Stimulated activated CD4-positive, alpha-beta T cell treated with anti-CD3 and anti-CD28 coated beads, Interleukin-1b, Interleukin-23, amount 100 ng/mL, for 1 hour (primary cell): ENCODE measurements at places on chromosomes 3 and 15.

- no peak for DNase-seq
Measured at GRCh38 chr3:30707825-30708224, 101.4 kb downstream of the TGFBR2 start.

- DNase-seq, result no peak
Measured at GRCh38 chr3:172315401-172316091, 132.7 kb downstream of the GHSR start.

- no peak for DNase-seq
Measured at GRCh38 chr3:130345487-130346079, at the start of gene COL6A5. TSS of gene COL6A5 (plus strand) at chr3:130345672. CDS start at chr3:130373639, 27,967 bp downstream.

DNA sequence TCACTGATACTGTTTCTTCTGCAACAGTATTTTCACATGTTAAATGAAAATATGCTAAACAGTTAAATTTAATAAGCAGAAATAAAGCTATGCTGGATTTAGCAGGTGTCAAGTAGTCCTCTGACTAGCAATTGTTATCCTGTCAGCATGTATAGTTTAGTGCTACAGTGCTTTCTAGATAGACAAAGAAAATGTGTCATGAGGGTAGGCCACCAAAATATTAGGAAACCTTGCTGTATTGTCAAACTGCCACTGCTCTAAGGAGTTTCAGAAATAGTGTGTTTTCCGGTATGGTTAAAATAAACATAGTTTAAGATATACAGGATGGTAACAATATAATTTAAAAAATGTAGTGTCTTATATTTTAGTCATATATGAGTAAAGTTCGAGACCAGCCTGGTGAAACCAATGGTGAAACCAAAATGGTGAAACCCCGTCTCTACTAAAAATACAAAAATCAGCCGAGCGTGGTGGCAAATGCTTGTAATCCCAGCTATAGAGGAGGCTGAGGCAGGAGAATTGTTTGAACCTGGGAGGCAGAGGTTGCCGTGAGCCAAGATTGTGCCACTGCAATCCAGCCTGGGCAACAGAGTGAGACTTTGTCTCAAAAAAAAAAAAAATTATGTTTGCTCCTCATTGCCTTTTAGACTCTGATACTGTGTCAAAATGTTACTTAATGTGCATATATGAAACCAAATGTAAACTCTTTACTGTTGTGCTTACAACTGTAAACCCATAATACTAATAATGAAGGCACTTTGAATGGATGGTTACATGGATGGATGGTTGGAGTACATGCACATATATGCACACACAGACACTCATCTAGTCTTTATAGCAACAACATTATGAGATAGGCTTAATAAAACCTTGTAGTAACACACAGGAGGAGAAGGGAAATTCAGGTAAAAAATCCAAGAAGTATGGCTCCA lies 204.8 kb downstream of the RSRC1 start:
- no peak for DNase-seq

DNA sequence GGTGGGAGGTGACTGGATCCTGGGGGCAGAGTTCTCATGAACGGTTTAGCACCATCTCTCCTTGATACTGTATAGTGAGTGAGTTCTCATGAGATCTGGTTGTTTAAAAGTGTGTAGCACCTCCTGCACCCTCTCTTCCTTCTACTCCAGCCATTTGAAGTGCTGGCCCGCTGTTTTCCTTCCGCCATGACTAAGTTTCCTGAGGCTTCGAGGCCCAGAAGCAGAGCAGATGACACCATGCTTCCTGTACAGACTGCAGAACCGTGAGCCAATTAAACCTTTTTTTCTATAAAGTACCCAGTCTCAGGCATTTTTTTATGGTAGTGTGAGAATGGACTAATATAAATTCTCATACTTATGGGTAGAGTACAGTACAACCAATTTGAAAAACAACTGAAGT lies 123.6 kb upstream of the BHLHE40 start:
- DNase-seq, result no peak

GRCh38 chr15:27438403-27439375 lies 467.7 kb downstream of the GABRG3 start:
- no peak for DNase-seq

DNA sequence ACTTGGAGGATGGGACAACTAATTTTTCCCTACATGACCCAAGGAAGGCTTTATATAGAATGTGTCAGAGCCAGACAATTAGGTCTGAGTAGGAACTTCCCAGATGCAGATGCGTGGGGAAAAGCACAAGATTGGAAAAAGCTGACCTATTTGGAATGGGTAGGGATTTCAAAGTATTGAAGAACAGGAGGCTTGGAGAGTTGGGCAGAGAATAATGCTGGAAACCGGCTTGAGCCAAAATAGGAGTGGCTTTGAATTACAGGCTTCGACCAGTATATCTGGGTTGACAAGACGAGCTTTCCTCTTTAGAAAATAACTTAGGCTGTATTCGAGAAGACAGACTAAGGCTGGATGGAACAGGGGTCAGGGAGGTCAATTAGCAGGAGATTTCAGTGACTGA lies 181.1 kb downstream of the GBE1 start:
- DNase-seq, result no peak

DNA sequence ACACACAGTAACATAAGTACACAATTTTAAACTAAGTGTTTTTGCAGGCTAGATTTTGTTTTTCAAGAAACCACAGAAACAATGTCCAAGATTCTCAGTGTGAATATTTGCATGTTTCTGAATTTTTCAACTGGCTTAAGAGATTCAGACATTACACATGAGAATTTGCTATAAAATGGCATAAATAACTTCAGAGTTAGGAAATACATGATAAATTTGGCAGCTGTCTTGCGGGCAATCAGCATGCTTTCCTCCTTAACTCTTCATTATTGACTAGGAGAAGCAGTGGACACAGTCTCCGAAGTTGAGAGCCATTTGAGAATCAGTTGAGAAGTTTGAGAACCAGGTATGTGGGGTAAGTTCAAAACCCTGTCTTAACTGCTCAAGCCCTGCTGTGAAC lies 625.6 kb upstream of the SGO1 start:
- DNase-seq, result no peak

DNA sequence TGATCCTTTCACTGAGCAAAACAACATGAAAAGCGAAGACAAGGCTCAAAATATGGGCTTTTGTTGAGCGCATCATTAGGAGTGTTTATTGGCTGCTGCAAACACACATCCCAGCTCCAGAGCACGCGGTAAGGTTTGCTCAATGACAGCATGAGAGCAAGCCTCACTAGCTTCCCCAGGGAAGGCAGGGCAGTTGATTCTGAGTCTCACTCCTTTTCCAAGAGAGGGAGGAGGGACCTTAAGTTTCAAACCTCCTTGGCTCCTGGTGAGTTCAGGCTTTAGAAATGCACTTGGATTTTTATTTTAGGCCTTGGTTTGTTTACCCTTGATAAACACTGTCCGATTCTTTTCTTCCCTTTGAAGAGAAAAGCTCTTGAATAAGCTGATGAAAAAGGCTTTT lies 69.1 kb upstream of the CACNA2D3 start:
- no peak for DNase-seq

- DNase-seq, result peak; percentile 3
Measured at GRCh38 chr3:5304789-5305683, 117.5 kb downstream of the EDEM1 start.

DNA sequence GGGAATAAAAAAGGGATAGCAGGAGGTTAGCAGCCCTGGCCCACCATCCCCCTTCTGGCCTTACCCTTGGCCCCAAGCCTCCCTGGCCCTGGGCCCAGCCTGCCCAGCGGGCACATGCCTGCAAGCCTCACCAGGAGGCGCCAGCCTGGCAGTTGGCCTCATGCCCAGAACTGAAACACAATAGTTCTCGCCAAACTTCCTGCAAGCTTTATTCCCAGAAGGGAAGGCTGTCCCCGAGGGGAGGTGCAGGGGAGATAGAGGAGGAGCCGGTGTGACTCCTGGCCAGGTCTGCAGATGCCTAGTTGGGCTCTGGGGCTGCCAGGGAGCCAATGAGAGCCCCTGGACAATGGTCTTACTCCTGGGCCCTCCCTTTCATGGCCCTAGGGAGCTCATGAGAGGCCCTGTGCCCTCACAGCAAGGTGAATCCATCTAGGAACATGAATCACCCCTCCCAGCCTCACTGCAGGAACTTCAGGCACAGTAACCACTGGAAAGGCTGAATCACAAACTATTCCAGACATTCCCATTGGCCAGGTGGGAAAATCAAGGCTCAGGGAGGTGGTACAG lies 4.0 kb downstream of the CCDC33 start:
- DNase-seq, result no peak

DNA sequence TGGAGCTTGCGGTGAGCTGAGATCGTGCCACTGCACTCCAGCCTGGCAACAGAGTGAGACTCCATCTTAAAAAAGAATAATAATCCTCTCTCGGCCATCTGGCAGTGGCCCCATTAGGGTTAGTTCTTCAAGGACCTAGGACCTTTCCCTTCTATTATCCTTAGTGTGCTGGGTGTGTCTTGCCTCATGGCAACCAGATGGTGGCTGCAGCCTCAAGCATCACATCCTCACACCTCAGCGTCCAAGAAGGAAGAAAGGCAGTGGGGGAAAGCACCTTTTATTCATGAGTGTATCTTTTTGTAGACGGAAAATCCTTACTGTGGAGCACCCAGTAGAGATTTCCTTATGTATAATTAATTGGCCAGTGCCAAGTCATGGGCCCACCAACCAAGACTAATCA lies 42.7 kb upstream of the TFRC start:
- DNase-seq, result no peak
